Stimulated activated CD4-positive, alpha-beta T cell treated with anti-CD3 and anti-CD28 coated beads, TNF-alpha, amount 100 ng/mL, for 1 hour (primary cell): ENCODE measurements at places on chromosomes 13 and 19.

- DNase-seq = no peak
Observed at GRCh38 chr13:113157206-113157928, 1.1 kb upstream of the PROZ start.

DNA sequence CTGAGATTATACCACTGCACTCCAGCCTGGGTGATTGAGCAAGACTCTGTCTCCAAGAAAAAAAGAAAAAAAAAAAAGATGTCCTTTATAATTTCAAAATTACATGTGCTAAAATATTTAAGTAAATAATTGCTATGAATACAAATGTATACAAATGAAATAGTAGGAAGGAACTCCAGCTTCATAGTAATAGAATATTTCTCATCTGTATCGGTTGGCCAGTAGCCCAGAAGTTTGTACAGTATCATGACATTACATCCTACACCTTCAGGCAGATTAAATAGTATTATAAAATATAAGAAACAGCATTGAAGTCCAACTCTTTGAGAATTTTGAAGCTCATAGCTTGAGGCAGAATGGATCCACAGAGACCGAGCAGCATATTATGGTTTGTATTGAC, 36.5 kb upstream of the CLDN10 start:
- DNase-seq = no peak

- no peak for DNase-seq
Observed at GRCh38 chr13:84784443-84785153, 902.3 kb upstream of the SLITRK1 start.

DNA sequence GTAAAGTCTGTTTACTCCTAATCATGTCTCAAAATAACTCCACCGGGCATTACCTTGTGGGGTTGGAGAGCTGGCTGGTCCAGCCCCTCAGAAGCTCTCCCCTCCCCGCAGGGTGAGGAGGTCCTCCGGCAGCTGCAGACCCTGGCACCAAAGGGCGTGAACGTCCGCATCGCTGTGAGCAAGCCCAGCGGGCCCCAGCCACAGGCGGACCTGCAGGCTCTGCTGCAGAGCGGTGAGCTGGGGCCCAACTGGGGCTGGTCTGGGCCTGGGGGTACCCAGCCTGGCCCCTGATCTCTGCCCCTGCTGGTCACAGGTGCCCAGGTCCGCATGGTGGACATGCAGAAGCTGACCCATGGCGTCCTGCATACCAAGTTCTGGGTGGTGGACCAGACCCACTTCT, 20.2 kb downstream of the HIPK4 start:
- DNase-seq = no peak

GRCh38 chr13:108777421-108778420, 148.3 kb downstream of the MYO16 start:
- DNase-seq = no peak

- no peak for DNase-seq
Observed at GRCh38 chr19:29475469-29475868, 50.3 kb upstream of the VSTM2B start.
